ENCODE measurements at places on chromosomes 3 and 15.

GRCh38 chr3:128487813-128488635 lies 5.0 kb downstream of the GATA2 start:
- DNase-seq: no peak

DNA sequence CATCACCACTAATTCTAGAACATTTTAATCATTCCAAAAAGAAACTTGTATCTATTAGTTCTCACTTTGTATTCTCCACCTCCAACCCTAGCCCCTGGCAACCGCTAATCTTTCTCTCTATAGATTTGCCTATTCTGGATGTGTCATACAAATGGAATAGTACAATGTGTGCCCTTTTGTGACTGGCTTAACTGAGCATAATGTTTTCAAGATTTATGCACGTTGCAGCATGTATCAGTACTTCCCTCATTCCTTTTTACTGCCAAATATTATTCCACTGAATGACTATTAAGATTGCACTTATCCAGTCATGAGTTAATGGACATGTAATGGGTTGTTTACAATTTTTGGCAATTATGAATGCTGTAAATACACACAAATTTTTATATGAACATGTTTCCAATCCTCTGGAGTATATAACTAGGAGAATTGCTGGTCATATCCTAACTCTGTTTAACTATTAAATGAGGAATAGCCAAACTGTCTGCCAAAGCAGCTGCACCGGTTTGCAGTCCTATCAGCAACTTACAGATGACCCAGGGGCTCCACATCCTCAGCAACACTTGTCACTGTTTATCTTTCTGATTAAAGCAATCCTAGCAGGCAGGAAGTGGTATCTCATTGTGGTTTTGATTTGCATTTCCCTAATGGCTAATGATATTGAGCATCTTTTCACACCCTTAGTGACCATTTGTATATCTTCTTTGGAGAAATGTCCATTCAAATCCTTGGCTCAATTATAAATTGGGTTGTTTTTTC lies 42.9 kb downstream of the DCUN1D1 start:
- no peak for DNase-seq

- no peak for DNase-seq
These were observed 764.0 kb upstream of the DPPA4 start for GRCh38 chr3:110101361-110101760.

DNA sequence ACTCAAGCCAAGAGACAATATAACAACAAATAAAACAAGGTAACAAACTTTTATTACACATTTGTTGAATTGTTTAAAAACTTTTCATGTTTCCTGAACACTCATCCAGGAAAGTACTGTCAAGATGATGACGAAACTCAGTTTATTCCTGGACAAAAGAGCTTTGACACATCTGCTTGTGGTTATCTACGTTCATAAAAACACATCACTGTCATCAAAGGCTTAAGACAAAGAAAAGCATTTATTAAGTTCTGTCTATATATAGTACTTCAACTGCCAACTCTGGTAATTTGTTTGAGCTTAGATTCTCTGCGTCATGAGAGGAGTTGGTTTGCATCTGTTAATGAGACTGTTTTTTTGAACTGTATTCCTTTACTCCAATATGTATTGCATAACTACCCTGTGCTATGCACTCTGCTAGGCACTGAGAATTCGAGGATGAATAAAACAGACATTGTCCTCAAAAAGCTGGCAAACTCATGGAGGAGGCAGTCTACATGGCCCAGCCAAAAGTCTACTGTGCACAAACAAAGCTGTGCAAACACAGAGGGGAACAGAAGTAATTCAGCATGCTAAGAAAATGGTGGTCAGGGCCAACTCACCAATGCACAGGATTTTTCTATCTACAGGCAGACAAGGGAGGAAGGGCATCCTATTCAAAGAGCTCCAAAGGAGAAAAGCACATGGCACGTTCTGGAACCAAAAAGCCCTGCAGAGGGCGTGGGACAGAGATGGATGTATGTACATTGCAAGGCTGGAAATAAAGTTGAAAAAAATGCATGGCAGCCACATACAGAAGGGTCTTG lies 21.5 kb downstream of the PLD1 start:
- DNase-seq: no peak

DNA sequence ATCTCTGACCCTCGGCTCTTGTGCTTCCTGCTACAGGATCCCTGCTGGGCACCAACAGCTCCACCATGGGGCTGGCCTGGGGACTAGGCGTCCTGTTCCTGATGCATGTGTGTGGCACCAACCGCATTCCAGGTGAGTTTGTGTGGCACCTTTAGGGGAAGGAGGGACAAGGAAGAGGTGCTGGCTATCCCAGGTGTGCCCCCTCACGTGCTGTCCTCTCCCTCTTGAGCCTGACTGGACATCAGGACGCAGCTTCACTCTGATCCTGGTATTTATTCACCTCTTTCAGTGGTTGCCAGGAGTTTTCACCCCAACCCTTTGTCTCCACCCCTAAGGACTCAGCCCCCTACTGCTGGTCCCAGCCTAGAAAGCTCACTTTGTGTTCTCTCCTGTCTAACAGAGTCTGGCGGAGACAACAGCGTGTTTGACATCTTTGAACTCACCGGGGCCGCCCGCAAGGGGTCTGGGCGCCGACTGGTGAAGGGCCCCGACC lies 960 bp downstream of the THBS1 start:
- no peak for DNase-seq

GRCh38 chr15:82916161-82916952 lies 36.2 kb downstream of the HOMER2 start:
- no peak for DNase-seq

GRCh38 chr3:127115691-127116351 lies 77.1 kb upstream of the PRR23E start:
- no peak for DNase-seq

- DNase-seq: no peak
These were observed 617.4 kb downstream of the NAALADL2 start for GRCh38 chr3:175476489-175476888.

- DNase-seq: no peak
These were observed 159.9 kb downstream of the MAGI1 start for GRCh38 chr3:65878831-65879230.

DNA sequence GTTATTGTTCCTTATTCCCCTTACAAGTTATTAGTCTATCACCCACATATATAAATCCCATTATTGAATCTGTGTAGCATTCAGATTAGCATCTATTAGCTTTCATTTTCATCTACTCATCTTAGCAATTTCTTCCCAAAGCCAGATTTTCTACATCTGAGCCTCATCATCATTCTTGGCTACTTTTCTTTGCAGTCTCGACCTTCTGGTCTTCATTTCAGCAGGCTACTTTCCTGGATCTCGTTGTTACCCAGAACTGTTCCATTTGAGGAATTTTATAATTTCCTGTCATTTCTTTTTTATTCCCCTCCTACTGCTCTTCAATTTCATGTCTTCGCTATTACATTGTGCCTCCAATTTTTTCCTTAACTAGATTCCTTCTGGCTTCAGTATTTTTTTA lies 51.8 kb downstream of the SPRED1 start:
- DNase-seq: no peak

GRCh38 chr3:20190991-20191390 lies 5.0 kb upstream of the SGO1 start:
- DNase-seq: no peak

DNA sequence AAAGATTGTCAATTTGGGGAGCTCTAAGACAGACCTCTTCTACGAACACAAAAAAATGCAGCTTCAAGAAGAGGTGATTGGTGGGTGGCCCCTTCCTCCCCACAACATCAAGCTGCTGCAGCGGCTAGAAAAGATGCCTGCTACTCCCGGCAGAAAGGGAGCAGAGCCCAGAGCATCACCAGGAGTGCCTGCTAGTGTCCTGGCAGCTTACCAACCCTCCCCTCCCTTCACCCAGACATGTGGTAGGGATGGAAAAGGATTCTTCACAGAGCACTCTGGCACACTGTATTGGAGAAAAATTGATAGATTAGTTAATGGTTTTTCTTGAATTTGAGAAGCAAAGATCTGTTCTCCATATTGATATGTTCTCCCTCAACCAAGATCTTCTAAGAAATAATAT lies 10.8 kb downstream of the IP6K1 start:
- no peak for DNase-seq

DNA sequence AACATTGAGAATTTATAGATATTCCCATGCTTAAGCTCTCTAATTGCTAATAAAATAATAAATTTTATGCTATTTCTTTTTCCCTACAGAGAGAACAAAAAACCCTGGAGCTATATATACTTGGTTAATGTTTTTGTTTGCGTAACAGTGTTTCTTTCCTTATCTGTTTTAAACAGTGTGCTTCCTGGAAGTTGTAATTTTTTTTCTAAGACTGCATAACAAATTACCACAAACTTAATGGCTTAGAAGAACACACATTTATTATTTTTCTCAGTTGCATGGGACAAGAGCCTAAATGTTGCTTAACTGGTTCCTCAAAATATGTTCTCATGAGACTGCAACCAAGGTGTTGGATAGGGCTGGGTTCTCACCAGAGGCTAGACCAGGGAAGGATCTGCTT lies 49.7 kb upstream of the DPH6 start:
- DNase-seq: no peak

GRCh38 chr3:18024715-18025114 lies 282.3 kb upstream of the TBC1D5 start:
- DNase-seq: no peak

- DNase-seq: peak; percentile 9
These were observed 36.1 kb upstream of the MYO5C start for GRCh38 chr15:52331490-52332240.

- no peak for DNase-seq
These were observed 69.5 kb downstream of the TIPARP start for GRCh38 chr3:156743859-156744258.

GRCh38 chr3:117444175-117444574 lies 734.6 kb downstream of the TUSC7 start:
- DNase-seq: no peak

GRCh38 chr15:90301707-90302300 lies 36.3 kb downstream of the NGRN start:
- DNase-seq: no peak

DNA sequence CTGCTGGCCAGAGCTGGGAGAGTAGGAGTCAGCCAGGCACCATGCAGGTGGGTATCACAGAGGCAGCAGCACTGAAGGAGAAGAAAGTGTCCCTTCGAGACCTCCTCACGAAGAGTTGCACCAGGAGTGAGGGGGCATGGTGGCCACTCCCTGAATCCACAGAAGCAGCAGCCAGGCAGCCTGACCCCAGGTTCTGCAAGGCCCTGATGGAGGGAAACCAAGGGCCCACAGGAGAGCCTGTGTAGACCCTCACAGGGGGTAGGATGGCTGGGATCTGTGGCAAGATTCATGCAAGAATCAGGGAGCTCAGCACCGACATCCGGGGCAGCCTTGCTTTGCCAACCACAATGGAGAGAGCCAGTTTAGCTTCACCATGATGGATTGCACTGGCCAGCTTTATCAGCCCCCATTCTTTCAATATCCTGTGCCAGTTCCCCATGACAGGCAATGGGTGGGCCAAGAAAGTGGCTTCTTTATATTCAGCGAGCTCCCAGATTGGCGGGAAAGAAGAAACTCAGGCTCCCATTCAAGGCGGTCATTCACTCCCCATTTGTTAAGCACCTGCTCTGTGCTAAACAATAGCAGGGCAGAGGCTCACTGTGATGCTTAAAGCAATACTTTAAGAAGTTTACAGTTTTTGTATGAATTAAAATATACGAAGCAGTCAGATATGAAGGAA lies 33.5 kb upstream of the TBC1D21 start:
- DNase-seq: no peak

- DNase-seq: no peak
These were observed 7.4 kb downstream of the PLXND1 start for GRCh38 chr3:129599073-129599472.

GRCh38 chr15:74207652-74208440 lies 5.3 kb upstream of the STRA6 start:
- no peak for DNase-seq

DNA sequence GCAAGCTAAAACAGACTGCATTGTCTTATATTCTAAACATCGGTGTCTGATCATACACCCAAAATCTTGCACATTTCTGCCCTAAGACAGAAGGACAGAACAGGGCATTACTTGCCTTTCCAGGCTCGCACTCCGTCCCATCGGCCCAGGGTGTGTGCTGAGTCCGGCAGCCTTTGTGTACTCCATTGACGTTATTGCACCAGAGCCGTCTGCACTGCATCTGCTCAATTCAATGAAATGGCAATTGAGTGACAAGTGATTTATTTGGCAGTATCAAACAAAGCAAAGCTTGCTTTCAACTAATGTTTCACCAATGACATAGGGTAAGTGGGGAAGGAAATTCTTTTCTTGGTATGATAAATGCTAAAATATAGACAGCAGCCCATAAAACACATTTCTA lies 40.0 kb downstream of the ADAMTS9 start:
- DNase-seq: no peak

DNA sequence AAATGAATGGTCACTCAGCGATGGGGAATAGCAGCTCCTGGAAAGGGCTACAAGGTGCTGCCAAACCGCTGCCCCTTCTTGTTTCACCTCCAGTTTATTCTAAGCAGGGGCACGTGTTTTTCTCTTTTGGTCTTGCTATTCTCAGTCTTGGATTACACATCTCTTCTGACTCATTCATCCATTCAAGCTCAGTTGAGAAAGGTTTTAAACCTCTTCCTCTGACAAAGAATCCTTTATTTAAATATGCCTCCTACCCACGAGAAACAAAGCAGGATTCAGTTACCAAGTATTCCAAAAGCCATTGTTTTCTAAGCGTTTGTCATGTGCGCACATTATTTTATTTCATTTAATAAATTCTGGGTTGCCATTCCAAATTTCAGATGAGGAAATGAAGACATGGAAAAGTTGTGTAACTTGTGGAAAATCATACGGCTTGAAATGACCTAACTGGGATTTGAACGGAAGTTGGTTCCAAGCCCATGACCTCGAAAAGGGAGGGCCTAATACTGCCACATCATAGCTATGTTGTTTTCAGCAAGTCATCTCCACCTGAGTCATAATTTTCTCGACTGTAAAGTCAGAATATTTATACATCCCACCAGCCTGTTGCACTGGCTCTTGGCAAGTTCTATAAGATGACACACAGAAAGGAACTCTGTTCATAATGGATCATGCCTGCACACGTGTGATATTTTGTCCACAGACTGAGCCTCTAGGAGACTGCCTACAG lies 292.0 kb upstream of the SLCO3A1 start:
- DNase-seq: no peak

DNA sequence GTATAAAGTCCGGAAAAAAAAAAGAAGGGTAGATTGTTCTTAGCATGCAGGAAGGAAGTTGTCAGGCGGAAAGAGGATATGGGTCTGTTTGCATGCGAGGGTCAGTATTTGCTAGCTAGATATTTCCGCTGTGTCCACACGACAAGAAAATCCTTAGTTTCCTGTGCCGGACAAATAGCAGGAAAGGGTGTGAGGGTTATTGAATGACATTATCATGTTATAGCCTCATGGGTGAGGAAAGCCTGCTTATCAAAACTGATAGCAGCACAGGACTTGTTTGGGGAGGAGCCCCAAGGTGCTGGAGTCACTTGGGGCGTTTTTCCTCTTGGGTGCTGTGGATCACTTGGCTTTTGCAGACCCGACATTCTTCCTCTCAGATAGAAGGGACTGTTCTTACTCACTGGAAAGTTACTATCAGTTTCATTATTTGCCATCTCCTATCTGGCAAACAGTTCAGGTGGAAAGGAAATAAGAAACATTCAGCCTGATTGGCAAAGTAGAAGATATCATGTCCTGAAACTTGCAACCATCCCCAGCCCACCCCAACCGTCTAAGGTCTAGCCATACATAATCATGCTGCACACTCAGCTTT lies 127.2 kb upstream of the DPH6 start:
- peak; percentile 37 for DNase-seq
